ENCODE measurements at places on chromosomes 16 and 17.

DNA sequence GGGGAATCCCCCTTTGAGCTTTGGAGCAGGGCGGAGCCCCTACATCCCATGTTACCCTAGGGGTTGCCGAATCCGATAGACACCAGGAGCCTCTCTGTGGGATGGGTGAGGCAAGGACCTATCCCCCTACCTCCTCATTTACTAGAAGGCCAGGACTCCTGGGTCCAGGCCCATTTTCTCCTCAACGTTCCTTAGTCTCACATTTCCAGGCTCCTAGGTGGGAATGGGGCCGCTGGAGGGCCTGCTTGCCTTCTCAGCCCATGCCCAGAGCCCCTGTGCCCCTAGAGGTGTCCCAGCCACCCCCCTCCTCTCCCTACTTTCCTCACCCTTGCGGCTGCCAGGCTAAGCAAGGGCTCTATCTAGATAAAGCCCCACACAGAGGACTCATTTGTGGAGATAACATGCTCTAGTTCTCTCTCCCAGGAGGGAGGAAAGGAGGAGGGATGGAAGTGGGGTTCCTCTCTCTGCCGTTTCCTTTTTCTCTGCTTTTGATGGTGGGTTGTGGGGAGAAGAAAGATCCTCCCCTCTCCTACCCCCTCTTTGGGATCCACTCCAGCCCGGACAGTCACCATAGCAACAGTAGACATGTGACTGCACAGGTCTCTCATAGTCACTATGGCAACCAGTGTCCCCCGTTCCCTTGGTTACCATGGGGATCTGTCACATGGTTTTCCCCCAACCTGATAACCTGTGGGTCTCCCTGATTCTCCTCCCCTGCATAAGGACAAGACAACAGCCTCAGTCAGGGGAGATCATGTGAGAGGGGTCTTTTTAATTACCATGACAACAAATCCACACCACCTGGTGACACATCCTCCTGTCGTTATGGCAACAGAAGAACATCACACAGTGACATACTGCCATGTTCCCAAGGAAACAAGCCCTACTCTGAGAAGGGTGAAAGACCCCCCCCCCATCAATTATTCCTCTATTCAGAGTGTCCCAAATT is 5.2 kb downstream of the CACNA1G start:
- peak; percentile 83 for DNase-seq

DNA sequence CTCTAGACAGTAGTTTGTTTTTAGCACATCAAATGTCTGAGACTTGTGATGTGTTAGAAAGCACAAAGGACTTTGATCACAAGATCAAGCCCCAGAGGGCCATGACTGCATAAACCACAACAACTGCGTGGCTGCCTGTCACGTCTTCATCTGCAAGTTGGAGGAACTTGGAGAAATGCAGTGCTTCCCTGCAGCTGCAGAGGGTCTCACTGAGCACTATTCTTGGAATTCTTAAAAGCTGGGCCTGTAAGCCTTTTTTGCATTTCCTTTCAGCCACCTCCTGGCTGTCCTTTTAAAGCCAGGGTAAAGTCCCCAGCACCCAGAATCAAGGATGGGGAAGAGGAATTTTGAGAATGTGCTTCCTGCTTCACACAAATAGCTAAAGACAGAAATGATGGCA is 431.3 kb downstream of the MAF start:
- DNase-seq: peak; percentile 41

GRCh38 chr16:81018496-81018895 is 11.5 kb downstream of the CENPN start:
- DNase-seq: peak; percentile 88

- no peak for DNase-seq
Measured at GRCh38 chr16:35734728-35735402, 2275.5 kb downstream of the TP53TG3F start.

GRCh38 chr17:49379926-49380325 is 17.9 kb upstream of the ZNF652 start:
- no peak for DNase-seq

DNA sequence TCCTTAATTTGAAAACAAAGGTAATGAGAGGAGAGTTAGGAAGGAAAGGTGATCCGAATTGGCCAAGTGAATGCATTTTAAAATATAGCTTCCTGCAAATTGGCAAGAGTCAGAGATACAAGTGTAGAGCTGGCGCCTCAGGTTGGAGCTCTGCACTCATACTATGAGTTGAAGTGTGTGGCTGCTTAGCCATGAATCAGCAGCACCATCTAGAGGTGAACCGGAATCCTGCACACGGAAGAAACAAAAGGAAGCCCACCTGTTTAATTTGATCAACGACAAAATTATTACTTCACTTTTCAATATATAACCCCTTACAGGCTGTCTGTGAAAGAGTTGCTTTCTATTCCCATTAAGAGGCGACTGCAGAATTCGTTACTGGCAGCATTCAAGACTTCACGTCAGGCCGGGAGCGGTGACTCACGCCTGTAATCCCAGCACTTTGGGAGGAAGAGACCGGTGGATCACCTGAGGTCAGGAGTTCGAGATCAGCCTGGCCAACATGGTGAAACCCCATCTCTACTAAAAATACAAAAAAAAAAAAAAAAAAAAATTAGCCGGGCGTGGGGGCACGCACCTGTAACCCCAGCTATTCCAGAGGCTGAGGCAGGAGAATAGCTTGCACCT is 1253.7 kb upstream of the CDH8 start:
- DNase-seq: peak; percentile 80

DNA sequence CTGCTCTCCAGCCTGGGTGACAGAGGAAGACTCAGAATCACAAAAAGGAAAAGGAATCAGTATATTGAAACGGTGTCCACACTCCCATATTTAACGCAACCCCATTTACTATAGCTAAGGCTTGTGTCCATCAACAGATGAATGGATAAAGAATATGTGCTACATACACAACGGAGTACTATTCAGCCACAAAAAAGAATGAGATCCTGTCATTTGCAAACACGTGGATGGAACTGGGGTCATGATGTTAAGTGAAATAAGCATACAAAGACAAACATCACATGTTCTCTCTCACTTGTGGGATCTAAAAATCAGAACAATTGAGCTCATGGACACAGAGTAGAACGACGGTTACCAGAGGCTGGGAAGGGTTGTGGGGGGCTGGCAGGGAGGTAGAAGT is 55.1 kb downstream of the ZNF778 start:
- no peak for DNase-seq

GRCh38 chr16:50463581-50464324 is 84.4 kb upstream of the NKD1 start:
- DNase-seq: no peak

DNA sequence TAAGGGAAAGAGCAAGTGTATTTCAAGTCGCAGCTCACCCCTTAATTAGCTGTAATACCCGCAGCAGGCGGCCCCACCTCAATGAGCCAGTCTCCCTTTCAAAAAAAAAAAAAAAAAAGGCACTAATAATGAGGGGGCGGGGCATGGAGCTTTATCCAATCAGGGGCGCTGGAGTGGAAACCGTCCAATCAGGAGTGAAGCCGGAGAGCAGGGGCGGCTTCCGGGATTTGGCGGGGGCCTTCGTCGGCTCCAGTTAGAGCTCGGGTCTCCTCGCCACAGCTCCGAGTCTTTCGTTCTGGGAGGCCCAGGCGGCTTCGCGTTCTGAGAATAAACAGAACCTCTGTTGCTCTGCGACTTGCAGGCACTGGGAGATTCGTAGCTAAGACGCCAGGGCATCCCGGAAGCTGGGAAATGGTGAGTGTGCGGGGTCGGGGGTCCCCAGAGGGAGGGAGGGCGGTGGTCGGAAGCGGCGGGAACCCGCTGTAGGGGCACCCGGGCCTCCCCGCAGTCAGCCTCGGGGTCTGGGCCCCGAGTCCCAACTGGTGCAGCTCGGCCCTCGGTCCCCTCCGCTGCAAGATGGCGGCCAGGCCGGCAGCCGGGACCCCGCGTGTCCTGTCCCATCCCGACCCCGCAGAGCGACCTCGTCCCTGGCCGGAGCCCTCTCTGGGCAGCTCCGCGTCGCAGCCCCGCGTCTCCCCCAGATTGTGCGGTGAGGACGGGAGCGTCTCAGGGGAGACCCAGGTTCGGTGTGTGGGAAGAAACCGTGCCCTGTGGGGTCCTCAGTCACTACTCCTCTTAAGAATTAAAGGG is at the start of gene ZNF267:
Gene ZNF267, plus strand, starts transcription at position 252 of the 810 bp plus-strand sequence. Its CDS starts 160 bp downstream, at position 412.
- DNase-seq: peak; percentile 90

DNA sequence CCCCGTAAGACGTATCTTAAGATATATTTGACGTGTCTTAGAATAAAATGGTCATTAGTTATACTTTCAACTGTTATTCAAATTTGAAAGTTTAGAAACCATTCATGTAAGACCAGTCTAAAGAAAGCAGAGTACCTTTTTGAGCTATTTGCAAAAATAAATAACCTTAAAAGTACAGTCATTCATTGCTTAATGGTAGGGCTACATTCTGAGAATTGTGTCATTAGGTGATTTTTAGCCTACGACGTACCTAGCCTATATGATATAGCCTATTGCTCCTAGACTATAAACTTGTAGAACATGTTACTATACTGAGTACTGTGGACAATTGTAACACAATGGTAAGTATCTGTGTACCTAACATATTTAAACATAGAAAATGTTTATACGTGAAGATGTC is 139.2 kb downstream of the PHKB start:
- DNase-seq: no peak

GRCh38 chr16:67198238-67198734 is 645 bp upstream of the ELMO3 start:
- DNase-seq: peak; percentile 68

GRCh38 chr16:642189-643049 is 791 bp downstream of the MCRIP2 start:
- peak; percentile 43 for DNase-seq

DNA sequence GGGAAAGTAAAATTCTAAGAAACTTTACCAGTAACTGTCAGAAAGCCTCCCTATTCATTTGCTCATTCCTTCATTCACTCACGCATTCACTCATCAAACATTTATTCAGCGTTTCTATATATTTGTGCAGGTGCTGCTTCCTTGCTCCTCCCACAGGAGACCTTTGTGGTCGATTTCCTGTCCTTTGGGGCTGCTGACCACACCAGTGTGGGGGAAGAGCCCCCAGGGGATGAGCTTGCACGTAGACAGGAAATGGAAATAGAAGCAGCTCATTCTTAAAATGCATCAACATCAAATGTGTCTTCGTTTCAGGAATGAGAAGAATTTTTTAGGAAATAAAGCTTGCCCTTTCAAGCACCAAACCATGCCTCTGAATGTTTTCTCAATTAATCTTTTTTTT is 9.6 kb downstream of the PIK3R6 start:
- no peak for DNase-seq

- no peak for DNase-seq
Measured at GRCh38 chr17:2693561-2694380, 17.8 kb downstream of the CLUH start.

GRCh38 chr17:56593086-56593645 is 333 bp upstream of the NOG start:
- DNase-seq: no peak

DNA sequence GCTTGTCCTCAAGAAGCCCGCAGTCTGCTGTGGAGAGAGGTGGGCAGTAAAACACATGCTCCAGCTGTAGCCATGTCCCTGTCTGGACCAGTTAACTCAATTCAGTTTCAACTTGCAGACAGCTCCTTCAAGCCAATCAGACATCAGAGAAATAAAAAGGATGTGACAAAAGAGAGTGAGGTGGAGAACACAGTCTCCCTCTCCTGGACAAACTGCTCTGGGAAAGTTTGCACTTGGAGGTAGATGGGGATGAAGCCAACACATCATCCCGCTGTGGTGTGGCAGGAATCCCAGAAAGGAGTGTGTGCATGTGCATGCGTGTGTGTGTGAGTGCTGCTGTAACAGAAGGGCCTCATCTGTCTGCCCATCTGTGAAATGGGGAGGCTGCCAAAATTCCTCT is 358.6 kb upstream of the ASIC2 start:
- peak; percentile 13 for DNase-seq

- DNase-seq: no peak
Measured at GRCh38 chr17:17001076-17001777, 29.3 kb upstream of the TNFRSF13B start.

DNA sequence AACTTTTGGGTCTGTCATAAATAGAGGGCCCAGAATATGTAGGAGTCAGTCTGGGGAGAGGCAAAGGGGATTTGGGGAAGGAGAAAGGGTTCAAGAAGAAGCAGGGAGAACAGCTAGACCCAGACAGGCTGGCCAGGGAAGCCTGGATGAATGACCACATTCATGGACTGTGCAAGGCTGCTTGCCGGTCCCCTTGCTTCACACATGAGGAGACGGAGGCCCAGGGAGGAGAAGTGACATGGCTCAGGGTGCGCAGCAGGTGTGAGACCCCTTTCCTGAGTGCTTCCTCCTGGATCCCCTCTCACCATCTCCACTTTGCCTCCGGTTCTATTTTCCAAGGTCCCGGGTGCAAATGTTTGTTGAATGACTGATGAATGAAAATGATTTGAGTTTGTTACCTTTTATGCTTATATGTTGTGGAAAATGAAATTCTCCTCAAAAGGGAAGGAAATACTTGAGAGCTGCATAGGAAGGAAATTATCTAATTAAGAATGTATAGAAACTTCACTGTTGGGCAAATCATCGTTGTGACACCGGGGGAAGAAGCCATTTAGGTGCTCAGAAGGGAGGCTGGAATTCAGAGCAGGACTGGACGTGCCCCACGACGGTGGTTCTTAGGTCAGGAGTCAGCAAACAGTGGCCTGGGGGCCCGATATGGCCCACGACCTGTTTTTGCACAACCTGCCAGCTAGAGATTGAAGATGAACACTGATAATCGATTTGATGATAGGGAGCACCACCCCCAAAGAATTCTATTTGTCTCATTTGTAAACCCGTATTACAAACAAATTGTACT is 559 bp downstream of the ITGAM start:
- no peak for DNase-seq

DNA sequence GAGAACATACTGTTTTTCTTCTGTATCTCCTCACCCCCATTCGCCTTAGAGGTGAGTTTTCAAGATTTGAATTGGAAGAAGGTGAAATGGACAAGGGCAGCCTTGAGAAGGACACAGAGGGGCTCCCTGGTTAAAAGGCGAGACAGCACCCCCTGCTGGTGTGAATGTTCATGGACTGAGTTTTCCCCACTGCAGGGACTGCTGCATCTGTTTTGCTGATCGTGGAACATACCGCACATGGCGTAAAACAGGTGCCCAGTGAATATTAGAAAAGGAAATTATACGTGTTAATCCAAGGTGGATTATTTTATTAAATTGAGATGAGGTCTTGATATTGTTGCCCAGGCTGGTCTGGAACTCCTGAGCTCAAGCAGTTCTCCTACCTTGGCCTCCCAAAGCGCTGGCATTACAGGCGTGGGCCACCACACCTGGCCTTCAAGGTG is 54.5 kb downstream of the NDE1 start:
- DNase-seq: peak; percentile 83

- DNase-seq: no peak
Measured at GRCh38 chr16:31148281-31148728, 1.6 kb downstream of the PRSS36 start.
